ENCODE measurements at places on chromosomes 16 and 17.

GRCh38 chr16:73389085-73389484 lies 341.2 kb upstream of the ZFHX3 start:
- no peak for DNase-seq

- no peak for DNase-seq
Observed at GRCh38 chr17:16818821-16819683, 129.0 kb downstream of the CCDC144A start.

GRCh38 chr16:23062524-23062923 lies 86.7 kb downstream of the USP31 start:
- no peak for DNase-seq

DNA sequence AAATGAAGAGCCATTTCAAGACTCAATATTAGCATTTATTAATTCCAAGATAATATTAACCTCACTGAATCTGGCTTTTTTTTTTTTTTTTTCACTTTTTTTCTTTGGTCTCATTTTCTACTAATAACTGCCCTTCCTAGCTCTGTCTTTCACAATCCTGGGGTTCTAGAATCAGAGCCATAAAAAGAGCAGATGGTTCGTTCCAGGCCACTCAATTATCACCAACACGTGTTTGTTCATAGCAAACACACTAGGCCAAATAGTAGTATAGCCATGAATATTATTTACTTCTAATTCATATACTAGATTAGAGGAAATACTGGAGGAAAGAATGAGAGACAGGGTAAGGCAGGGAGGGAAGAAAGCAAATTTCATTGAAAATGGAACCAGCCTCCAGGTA lies 39.8 kb downstream of the TEX2 start:
- DNase-seq: no peak

- no peak for DNase-seq
Observed at GRCh38 chr17:31266042-31266441, 31.0 kb downstream of the OMG start.

- DNase-seq: no peak
Observed at GRCh38 chr16:19135201-19135842, 21.6 kb downstream of the ITPRIPL2 start.

GRCh38 chr16:87806261-87806640 lies 40.5 kb upstream of the KLHDC4 start:
- no peak for DNase-seq

DNA sequence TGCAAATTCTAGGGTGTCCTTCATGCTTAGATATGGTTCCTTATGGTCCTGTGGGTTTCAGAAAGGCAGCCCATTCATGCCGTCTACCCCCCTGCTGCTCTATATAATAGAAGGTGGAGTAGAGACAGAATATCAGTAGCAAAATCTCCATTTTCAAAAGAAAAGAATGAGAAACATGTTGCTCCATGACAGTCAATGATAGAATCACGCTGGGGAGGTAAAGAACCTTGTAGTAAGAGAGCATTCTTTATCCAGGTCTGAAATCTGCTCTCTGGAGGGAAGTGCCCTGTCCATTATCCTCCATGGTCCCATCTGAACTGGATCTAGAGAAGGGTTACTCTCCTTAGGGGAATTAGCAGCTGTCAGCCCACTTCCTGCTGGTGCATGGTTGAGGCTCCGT lies 272.8 kb downstream of the WWOX start:
- DNase-seq: no peak

GRCh38 chr17:16989230-16989952 lies 17.5 kb upstream of the TNFRSF13B start:
- no peak for DNase-seq

Measured in putamen (tissue), 1 donor.